Activated CD4-positive, alpha-beta memory T cell treated with anti-CD3 and anti-CD28 coated beads, Interleukin-2, amount 10 ng/mL, durations not matched to agents 7 days and 5 days (primary cell): ENCODE measurements at places on chromosomes 7 and 10. TPM values are rescaled to one million over a fixed set of nuclear protein-coding genes. Genes with fewer than 3 reads are reported as not detected.

GRCh38 chr7:85342781-85343180 lies 155.9 kb upstream of the SEMA3D start:
- H3K4me1 ChIP-seq = no peaks in the 10 kb centered on the region
- H3K27me3 ChIP-seq = no peaks in the 10 kb centered on the region
- no peak overlapping the region for H3K4me3 ChIP-seq
- no peak overlapping the region for H3K27ac ChIP-seq
- DNase-seq = no peak

DNA sequence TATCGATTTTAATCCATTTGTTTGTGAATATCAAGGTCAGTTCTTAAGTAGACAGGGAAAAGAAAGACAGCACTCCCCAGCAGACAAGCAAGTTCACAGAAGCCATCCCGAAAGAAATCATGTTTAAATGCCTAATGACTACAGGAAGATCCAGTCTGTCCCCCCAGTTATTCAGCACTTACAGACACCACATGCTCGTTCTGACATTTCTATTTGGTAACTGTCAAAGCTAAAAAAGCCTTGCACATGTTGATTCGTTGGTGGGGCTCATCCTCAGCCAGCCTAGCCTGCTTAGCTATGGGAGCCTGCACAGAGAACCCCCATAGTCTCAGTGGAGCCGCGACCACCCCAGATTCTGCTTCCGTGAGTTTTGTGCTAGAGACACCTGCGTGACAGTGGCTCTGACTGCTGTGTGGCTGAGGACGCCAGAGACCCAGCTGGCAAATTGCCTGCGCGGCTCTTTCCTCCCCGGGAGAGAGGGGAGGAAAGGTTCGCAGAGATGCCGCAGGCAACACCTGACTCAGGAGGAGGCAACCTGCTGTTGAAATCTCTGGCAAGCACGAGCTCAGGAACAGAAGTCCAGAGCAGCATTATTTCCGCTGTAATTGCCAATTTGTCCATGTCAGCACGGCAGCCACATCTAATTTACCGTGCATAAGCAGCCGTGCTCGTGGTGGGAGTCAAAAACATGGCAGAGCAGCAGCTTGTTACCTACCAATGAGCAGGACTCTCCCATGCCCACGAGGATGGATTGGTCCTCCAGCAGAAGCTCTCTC lies 194.2 kb downstream of the GPAM start:
- H3K27me3 ChIP-seq = no peaks in the 10 kb centered on the region
- no peaks in the 10 kb centered on the region for H3K4me1 ChIP-seq
- no peak overlapping the region for H3K27ac ChIP-seq
- H3K4me3 ChIP-seq = no peak overlapping the region
- no peaks in the 10 kb centered on the region for H3K36me3 ChIP-seq

- no peaks in the 10 kb centered on the region for H3K27me3 ChIP-seq
- DNase-seq = no peak
- H3K4me3 ChIP-seq = no peak overlapping the region
- H3K27ac ChIP-seq = no peak overlapping the region
- H3K4me1 ChIP-seq = peaks cover 11% of the 10 kb centered on the region
Observed at GRCh38 chr10:31702005-31702404, 226.6 kb downstream of the ARHGAP12 start.

Gene ERVW-1
- not detected for total RNA-seq

- H3K4me1 ChIP-seq = no peaks in the 10 kb centered on the region
- no peak overlapping the region for H3K27ac ChIP-seq
- no peak overlapping the region for H3K4me3 ChIP-seq
- DNase-seq = no peak
- H3K27me3 ChIP-seq = peaks cover 10% of the 10 kb centered on the region
Observed at GRCh38 chr7:113099284-113099919, 12.8 kb upstream of the GPR85 start.

Gene XRCC2
- 9.7 TPM for total RNA-seq

DNA sequence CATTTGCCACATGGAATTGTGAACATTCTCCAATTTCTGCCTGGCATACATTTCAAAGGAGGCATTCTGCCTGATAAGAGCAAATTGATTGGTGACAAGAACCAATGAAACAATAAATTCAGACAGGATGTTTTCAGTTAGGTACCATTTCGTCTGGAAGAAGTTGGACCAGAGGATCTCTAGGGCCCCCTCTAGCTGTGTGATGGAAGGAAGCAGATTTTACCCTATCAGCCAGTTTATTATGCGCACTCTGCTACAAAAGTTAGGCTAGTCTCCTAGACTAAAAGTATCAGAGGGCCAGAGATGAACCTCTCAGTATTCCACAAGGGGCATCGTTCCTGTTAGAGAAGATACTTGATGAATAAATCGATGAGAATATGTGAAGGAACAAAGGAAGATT lies 118.0 kb downstream of the BUB3 start:
- H3K27me3 ChIP-seq = peaks cover 10% of the 10 kb centered on the region
- H3K4me3 ChIP-seq = no peak overlapping the region
- DNase-seq = no peak
- H3K4me1 ChIP-seq = no peaks in the 10 kb centered on the region

DNA sequence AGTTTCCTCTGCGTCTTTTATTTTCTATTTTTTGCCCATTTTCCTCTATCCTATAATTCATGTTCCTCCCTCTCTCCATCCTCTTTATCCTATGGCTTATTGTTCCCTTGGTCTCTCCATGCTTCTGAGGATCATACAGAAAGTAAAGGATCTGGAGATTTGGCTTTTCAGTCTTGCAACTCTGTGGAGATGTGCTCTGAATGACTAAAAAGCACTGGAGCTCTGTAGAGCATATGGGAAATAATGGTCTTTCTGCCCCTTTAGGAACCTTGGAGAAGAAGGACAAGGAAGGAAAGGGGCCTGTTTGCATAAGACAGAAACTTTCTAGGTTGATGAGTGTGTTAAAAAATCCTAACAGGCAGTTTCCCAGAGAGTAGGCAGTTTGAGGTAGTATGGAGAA lies 120.1 kb downstream of the PHTF2 start:
- no peak for DNase-seq
- H3K4me3 ChIP-seq = no peak overlapping the region
- H3K36me3 ChIP-seq = peaks cover 39% of the 10 kb centered on the region

DNA sequence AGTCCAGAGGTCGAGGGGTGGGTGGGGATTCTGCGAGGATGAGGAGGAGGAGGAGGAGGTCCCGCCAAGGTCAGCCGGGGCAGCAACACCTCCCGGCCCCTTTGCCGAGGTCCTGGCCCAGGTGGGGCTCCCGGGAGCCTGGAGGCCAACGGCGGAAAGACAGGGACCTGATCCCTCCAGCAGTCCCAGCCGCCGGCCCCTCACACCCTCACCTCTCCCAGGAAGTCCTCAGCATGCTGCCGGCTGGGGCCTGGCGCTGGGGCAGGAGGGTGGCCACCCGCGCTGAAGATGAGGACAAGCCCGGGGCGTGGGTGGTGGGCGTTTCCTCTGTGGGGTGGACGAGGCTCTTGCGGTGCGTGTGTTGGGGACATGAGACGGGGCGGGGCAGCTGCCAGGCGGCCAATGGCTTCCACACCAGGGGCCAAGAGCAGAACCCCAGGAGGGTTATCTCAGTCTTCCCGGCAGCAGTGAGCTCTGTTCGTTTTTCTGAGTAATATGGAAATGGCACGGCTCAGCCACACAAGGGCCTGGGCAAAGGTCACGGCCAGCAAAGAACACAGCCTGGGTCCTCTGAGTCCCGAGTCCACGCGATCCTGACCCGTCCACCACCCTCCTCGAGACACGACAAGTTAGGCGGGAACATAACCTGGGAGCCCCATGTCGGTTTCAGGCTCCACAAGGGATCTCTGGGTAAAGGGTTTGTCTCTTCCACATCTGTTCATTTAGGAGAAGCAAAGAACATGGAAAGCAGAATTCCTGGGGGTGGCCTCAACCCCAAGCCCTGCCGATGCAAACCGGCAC lies 82.9 kb upstream of the PDGFA start:
- peak overlapping the region; percentile 100 for H3K27ac ChIP-seq
- peaks cover 54% of the 10 kb centered on the region for H3K4me1 ChIP-seq
- H3K36me3 ChIP-seq = peaks cover 21% of the 10 kb centered on the region
- peak overlapping the region; percentile 94 for H3K4me3 ChIP-seq
